BJ (cell line): ENCODE measurements at places on chromosomes 7 and 10.

DNA sequence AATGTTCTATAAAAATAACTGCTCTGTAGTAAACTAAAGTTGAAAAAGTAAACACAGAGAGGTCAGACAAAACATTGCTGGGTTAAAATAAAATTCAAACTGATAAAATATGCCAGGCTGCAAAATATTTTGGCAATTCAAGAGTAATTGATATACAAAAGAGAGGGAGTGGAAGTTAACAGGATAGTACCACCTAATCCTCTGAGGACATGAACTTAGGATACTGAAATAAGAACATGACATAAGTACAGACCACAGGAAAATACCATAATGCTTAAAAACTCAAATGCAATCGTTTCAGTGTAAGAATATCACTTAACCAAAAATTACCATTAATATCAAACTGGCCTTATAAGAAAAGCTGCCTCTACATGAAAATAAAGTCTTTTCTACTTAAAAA, 37.6 kb upstream of the GPR22 start:
- no peak for DNase-seq

- no peak for DNase-seq
These were observed 8.4 kb upstream of the UCN3 start for GRCh38 chr10:5356302-5356763.

DNA sequence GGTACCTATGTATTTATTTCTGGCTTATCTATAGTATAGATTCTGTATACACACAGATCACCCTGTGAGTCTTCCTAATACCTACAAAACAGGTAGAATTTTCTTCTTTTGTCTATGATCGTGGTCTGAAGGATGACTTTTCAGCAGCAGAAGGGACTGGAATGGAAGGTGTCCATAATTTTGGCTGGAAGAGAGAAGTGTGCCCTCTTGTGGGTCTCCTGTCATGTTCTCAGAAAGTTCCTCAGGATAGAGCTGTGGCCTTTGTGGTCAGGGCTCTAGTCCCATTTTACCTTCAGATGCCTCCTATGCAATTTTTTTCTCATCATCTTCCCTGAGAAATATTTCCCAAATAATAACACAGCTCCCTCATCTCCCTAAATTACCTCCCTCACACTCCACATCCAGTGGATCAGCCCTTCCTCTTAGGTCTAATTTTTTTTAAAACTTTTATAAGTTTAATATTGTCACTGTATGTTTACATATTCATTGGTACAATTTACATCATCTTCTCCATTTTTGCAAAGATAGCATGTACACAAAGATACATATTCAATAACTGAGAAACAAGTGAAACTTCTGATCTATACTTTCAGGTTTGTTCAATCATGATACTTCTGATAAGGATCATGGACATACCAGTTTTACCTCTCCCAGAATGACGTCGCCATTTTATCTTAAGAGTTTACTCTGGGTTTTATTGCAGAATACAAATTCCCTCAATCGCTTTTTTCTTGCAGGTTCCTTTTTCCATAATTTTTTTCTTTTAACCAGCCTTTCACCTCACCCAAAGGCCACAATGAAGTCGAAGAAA, 112.7 kb downstream of the REEP3 start:
- no peak for DNase-seq

DNA sequence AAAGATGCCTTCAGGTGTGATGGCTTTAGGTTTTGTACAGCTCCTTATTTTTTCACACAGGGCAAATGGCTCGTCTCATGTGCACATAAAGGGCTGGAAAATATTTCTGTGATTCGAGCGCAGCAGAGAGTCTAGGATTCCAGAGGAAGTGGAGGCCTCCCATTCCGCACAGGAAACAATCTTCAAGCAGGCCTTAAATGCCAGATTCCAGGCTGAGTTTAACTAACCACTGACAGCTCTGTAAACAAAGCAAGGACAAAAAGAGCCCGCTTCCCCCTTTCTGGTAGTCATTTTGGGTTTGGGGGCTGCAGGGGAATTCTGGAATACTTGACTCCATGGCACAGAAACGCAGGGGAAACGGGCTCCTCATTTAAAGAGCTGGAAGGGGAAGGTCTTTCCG, 87.2 kb downstream of the CALD1 start:
- no peak for DNase-seq

DNA sequence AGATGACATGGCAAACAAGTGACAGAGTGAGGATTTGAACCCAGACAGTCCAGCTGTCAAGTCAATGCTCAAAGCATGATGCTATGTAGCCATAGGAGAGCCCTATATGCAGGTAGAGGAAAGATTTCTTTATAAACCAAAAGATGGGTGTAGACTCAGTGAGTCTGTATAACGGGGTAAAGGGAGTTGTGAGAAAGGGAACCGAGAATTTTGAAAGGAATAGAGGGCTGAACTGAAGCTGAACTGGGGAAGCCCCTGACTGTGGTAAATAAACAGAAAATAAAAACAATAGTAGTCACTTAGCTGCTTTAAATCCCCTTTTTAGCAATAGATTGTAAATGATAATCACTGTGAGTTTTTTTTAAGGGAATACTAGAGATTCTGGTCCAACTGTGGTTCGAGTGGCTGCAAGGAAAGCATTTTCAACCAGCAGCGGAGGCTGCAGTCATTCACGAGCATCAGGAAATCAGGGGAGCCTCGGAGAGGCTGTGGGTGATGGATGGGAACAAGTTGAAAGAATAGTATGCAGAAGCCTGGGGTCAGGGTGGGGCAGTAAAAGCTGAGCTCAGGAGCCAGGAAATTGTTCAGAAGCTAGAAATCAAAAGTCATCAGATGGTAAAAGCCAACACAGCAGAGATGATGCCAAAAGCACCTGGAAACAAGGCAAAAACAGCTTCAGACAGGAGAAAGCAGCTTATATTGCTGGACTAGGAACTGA, 393.5 kb downstream of the GFRA1 start:
- DNase-seq: no peak

DNA sequence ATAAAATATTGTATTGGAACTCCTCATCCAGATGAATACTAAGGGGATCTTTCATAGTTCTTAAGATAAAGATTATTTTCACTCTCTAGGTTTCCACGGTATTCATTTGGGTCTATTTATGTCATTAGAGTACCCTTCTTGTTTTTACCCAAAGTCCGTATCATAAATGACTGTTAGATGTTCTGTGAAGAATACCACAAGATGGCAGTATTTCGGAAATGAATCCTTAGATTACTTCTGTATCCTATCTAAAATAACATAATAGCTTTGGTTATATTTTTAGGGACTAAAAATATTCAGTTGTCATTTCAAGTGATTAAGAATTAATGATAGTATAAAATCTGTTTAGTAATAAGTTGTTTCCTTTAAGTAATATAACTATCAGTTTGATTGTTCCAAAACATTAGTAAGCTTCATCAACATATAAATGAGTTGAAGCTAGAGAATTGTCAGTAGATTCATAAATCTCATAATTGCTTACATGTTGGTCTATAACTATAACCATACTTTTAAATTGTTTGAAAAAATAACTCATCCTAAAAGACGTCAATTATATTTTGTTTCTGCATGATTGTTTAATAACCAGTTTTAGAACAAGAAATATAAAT, 337.5 kb upstream of the KCND2 start:
- DNase-seq: no peak

- DNase-seq: no peak
These were observed 27.2 kb downstream of the FAM204A start for GRCh38 chr10:118314882-118315281.
